ENCODE measurements at places on chromosomes 6 and 20. TPM values are rescaled to one million over a fixed set of nuclear protein-coding genes. Genes with fewer than 3 reads are reported as not detected.

The TUBE1 gene
- total RNA-seq = 49.0 TPM

The CLVS2 gene
- total RNA-seq = 1.8 TPM

The OGFR gene
- total RNA-seq = 7.0 TPM

DNA sequence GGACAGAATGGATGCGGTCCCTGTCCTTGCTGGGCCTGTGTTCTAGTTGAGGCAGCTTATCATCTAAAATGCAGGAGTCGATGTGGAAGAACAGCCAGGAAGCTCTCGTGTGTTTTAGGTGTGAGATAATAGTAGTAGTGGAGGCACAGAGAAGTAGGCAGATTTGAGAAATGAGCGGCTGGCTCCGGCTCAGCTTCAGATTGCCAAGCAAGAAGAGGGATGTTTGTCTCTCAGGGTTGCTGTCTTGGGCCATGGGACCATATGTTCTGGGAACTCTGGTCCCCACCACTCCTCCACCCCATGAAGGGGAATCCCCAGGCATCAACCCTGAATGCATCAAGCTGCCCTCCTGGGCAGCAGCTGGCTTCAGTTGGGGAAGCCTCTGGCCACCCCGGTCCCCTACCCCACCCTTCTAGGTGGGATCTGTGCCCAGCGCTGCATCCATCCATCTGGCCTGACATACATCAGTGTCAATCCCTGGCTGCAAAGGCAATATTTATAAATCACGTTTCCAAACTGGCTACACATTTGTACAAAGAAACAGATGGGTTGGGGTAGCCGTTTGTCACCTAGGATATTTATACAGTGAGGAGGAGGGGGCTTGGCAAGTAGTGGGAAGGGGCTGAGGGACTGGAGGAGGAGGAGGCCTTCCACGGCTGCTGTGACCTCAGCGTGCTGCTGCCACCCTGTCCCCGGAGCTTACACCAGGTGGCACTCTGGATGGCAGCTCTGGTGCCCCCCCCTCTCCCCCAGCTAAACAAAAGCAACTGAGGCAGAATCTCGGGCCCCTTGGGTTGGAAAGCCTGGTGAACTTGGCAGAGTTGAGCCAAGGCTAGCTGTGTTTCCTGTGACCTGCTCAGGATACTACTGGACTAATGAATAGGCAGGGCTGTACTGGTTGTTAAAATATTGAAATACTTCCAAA is 64.4 kb downstream of the CD40 start:
- DNase-seq = no peak

DNA sequence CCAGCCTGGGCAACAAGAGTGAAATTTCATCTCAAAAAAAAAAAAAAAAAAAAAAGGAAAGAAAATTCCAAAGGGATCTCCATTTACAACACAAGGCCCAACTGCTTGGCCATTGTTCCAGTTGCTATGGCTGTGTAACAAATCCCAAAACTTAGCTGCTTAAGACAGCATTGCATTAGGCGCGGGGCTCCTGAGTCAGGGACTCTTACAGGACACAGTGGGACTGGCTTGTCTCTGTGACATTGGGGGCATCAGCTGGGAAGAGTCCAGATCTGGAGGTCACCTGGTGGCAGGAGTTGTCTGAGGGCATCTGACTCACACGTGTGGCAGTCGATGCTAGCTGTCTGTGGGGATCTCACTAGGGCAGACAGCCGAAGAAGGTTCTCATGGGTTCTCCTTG is 35.6 kb downstream of the TTLL9 start:
- DNase-seq = peak; percentile 32

GRCh38 chr6:166286839-166287271 is 21.3 kb downstream of the PRR18 start:
- DNase-seq = no peak

DNA sequence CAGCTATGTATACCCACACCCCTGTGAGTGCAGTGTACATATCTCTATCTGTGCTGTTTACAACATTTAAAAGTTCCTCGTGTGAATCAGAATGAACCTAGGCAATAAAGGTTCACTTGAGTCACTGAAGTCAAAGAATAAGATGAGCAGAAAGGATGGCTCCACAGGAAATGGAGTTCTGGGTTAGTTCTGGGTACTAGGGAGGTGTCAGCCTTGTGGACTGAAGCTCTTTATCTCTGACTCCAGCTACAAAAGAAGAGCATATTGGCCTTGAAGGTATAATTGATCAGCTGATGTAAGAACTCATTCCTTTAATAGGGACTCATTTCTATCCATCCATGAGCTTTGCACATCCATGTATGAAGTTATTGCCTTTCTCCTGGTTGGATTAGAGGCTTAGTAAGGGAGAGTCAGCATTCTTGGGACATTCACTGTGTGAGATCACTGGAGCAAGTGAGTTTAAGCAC is 73.9 kb upstream of the BACH2 start:
- DNase-seq = no peak

- DNase-seq = no peak
Observed at GRCh38 chr20:64193058-64193457, 28.8 kb downstream of the MYT1 start.

GRCh38 chr6:18823782-18824386 is 436.7 kb downstream of the RNF144B start:
- peak; percentile 76 for DNase-seq

DNA sequence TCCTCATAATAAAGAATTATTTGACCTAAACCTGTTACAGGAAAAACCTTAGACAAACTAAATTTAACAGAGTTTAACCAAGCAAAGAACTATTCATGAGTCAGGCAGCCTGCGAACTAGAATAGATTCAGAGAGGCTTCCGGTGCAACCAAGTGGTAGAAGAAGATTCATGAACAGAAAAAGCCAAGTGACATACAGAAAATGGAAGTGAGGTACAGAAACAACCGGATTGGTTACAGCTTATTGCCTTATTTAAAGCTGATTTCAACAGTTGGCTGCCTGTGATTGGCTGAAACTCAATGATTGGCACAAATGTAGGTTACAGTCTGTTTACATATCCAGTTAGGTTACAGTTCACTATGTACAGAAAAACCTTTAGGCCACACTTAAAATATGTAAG is 10.1 kb downstream of the PPP1R3G start:
- DNase-seq = no peak

GRCh38 chr6:168303982-168304751 is 15.4 kb downstream of the DACT2 start:
- DNase-seq = no peak
